ENCODE measurements at places on chromosomes 6 and 20. TPM values are rescaled to one million over a fixed set of nuclear protein-coding genes. Genes with fewer than 3 reads are reported as not detected.

The OR2B6 gene
- total RNA-seq = not detected

The BPIFB2 gene
- not detected for total RNA-seq

- no peak for DNase-seq
Observed at GRCh38 chr20:32232326-32232886, 24.7 kb downstream of the POFUT1 start.

- DNase-seq = peak; percentile 70
Observed at GRCh38 chr6:160348223-160349019, at the start of gene SLC22A3. SLC22A3 (plus strand) TSS chr6:160348378; CDS start chr6:160348420, 42 bp downstream.

GRCh38 chr20:23029324-23029723, 5.8 kb upstream of the SSTR4 start:
- no peak for DNase-seq

DNA sequence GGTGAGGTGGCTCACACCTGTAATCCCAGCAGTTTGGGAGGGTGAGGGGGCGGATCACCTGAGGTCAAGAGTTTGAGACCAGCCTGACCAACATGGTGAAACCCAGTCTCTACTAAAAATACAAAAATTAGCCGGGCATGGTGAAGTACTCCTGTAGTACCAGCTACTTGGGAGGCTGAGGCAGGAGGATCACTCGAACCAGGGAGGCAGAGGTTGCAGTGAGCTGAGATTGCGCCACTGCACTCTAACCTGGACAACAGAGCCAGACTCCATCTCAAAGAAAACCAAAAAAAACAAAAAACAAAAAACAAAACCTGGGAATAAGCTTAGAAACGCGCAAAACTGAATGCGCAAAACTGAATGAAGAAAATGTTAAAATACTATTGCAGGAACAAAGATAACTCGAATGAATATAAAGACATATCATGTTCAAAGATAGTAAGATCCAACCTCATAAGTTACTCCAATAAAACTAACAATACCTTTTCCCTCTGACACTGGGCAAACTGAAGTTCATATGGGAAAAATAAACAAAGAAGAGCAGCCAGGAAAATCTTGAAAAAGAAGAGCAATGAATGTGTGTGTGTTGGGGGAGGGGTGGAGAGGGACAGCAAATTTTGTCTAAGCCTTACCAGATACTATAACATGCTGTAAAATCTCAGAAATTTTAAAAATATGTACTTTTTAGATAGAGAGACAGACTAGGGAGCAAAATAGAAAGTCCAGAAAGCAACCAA, 101.0 kb upstream of the BEND3 start:
- no peak for DNase-seq
